ENCODE measurements at places on chromosomes 12 and 14.

DNA sequence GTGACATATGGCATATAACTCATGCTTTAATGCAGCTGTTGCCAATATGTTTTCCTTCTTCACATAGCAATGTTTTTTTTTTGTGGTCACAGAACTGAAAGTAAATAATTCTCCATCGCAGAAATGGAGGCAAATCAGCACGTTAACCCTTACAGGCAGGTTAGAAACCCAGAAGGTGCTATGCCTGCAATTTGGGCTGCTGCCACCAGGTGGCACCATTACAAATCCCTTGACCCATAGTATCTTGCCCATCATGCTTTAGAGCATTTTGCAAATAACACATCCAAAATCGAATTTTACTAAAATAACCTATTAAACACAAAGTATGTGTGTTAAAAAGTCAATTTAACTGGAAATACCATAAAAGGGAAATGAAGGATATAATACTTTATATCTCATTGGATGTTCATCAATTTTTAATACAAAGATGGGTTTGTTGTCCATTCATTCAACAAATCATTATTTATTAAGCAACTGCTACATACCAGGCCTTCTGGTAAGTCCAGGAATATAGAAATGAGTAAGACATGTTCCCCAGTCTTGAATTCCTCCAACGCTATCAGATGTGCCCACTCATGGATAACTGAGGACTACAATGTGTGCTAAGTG, 340.1 kb downstream of the GLT1D1 start:
- DNase-seq, result peak; percentile 90

DNA sequence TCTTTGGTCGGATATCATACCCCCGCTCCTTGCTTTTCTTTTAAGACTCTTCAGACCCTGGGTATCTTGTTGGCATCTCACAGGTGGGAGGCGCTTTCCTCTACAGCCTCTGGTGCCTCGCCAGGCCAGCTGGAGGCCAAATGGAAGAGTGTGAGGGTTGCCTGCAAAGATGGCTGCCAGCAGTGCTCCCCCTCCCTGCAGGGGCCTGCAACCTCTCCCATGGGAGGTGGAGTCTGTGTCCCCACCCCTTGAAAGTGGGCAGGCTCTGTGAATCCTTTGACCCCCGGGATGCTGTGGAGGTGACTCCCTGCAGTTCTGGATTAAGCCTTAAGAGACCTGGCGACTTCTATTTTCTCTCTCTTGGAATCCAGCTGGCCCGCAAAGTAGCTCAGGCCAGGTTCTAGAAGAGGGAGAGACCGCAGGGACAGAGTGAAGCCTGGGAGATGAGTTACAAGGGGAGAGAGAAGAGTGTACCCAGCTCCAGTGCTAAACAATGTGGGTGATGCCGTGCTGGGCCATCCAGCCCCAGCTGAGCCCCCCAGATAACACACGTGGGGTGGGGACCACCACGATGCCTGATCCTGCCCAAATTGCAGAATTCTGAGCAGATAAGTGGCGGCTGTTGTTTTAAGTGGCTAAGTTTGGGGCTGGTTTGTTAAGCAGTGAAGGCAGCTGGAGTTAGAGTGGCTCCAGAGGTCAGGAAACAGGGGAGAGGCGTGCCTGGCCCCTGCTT, 37.9 kb upstream of the NCOR2 start:
- DNase-seq, result peak; percentile 83

GRCh38 chr14:30648471-30648870, 26.4 kb downstream of the SCFD1 start:
- no peak for DNase-seq

GRCh38 chr12:123971449-123971769, 1.2 kb downstream of the CCDC92 start:
- DNase-seq, result no peak

DNA sequence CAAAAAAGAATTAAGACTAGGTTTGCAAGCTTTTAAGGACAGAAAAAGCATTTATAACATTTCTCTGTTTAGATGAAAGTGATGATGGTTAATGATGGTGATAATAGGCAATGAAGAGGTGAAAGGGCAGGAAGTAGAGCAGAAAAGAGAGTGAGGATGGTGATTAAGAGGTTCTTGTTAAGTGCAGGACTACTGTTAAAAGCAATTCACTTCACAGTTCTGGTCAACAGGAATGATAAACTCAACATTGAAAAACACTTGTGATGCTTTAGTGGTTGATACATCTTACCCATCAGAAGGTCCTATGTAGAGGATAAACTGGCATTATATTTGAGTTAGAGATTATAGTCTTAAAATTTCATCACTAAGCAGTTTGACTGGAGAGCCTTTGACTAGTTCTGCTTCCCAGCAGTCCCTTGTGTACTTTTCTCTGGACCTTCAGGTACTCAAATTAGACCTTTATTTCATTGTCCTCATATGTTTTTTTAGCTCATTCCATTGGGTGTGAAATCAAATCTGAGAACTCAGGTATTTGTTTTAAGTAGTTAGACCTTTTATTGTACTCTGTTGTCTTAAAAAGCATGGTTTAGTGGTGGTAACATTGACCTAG, 10.9 kb downstream of the RAP1B start:
- DNase-seq, result no peak

GRCh38 chr12:101181776-101182175, 28.3 kb downstream of the SLC5A8 start:
- no peak for DNase-seq

DNA sequence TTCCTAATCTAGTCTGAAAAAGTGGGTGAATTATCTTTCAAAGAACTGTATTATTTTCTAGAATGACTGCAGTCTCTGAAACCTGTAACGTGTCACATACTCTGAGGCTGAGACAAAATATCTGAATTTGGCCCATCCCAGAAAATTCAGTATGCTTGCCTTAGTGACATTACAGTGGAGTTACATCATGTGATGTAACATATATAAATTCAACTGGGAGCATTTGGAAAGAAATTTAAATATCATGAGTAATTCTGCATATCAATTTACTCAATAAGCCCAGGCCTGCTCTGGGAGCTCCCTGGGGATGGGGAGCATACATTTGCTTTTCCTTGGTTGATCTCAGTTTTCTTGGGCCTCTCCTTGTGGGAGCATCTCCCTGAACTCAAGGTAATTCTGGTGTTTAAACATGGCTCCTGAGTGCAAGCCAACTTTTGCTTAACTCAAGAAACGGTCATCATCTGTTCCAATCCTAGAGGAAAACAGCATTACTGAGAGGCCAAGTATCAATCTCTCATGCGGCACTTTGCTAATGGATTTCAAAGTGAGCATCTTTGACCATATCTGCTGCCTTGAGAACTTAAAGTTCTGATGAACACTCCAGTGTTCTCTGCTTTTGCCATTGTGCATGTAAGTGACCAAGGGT, 54.4 kb downstream of the AKAP6 start:
- DNase-seq, result no peak

GRCh38 chr14:96904201-96904600, 107.0 kb downstream of the VRK1 start:
- DNase-seq, result no peak

GRCh38 chr12:89040146-89040964, 311.9 kb downstream of the DUSP6 start:
- DNase-seq, result peak; percentile 55

DNA sequence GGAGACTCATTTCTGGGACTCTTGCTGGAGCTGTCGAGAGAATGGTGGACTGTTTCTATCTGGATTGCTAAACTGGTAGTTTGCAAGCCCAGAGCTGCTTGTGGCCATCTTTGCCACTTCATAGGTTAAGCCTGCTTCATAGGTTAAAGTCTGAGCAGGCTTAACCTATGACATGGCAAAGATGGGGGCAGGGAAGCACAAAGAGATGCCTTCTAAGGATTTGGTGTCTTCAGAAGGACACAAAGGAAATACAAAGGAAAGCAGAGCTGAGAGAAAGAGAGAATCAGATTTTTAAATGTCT, 78.4 kb upstream of the MAX start:
- no peak for DNase-seq

- no peak for DNase-seq
Observed at GRCh38 chr12:55972911-55973598, 823 bp upstream of the RAB5B start.

DNA sequence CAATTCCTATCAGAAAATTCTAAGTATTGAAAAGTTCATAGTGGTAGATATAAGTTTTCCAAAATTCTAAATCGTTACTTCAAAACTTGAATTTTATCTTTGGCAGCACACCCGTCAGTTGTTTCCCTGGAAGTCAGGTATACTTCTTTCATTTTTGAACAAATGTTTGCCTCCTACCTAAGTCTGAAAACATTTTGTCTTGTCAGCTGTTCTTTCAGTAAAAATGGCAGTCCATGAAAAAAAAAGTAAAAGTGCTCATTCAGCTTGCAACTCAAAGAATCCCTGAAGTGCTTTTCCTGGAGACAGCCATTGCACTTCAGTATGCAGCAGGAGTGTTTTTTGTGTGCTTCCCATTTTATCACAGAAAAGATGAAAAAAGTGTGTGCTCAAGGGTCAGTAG, 130.1 kb upstream of the NEDD1 start:
- no peak for DNase-seq

DNA sequence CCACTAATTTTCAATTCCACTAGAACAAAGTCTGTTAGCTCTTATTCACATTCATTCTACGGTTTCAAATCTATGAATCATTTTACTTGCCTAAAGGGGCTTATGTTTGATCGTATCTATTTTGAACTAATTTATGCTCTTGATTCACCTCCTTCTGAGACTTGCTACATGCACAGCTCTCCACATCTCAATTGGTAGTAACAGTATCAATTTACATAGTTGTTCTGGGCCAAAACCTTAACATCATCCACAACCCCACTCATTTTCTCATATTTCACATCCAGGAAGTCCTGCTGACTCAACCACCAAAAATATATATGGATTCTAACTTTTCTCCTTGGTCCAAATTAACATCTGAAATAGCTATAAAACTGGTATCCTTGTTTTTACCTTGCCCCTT, 208.6 kb downstream of the RASSF9 start:
- no peak for DNase-seq

Measured in endodermal cell (in vitro differentiated cells).